ENCODE measurements at places on chromosomes 5 and 9.

DNA sequence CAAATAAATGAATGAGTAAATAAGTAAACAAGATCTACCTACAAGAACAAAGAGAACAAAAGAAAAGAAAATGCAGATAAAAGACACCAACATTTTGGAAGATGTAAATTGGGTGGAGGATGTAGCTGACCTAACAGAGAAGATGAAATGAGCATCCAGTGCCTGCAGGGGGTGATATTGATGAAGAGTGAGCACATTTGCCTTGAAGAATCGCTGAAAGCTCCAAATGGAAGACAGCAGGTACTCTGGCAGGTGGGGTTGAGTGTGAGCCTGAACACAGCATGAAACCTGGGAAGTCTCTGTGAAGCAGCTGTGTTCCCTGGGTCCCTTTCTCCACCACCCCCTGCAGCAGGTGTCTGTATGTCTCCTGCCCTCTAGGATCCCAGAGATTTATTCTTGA lies 125.6 kb downstream of the NXNL2 start:
- no peak for DNase-seq
- H3K27me3 ChIP-seq, result peaks cover 13% of the 10 kb centered on the region
- no peaks in the 10 kb centered on the region for H3K4me1 ChIP-seq
- no peak overlapping the region for H3K27ac ChIP-seq

DNA sequence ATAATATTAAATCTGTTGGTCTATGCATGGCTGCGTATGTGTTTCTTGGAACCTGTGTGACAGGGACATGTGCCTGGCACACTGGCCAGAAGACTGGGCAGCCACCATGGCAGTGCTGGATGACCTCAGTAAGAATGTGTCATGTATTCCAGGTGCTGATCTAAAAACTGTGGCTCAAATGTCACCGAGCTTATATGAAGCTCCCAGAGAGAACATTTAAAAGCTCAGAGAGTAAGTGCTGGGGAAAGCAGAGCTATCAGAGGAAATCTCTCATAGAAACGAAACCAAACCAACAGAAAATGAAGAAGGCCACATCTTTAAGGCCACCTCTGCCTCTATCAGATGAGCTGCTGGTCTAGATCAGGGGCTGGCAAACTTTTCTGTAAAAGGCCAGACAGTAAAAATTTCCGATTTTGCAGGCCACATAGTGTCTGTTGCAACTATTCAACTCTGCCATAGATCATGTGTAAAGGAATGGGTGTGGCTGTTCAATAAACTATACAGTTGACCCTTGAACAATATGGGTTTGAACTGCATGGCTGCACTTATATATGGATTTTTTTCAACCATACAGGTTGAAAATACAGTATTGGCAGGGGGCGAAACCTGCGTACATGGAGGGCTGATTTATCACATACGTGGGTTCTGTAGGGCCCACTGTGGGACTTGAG lies 31.8 kb downstream of the TSTD2 start:
- no peaks in the 10 kb centered on the region for H3K27me3 ChIP-seq
- H3K4me3 ChIP-seq, result no peak overlapping the region
- peaks cover 10% of the 10 kb centered on the region for H3K36me3 ChIP-seq
- no peak for DNase-seq
- H3K27ac ChIP-seq, result no peak overlapping the region
- H3K4me1 ChIP-seq, result peaks cover 9% of the 10 kb centered on the region

DNA sequence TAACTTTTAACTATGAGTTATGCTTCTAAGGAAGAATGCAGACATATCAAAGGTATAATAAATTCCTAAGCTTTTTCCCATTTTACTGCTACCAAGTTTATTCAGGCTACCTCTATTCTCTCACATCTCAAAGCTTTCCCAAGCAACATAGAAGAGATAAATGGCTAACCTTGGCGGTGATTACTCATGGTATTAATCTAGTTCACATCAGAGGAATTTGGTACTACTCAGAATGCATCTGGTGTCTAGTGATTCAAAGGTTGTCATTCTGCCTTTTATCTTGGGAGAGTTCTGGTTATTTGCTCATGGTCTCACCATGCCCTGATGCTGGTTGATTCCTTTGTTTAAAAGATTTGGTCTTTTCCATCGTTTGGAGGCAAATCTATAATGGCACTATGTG lies 182.7 kb downstream of the TAF11L14 start:
- no peak overlapping the region for H3K27ac ChIP-seq
- H3K4me3 ChIP-seq, result no peak overlapping the region
- no peak for DNase-seq
- no peaks in the 10 kb centered on the region for H3K36me3 ChIP-seq
- no peaks in the 10 kb centered on the region for H3K27me3 ChIP-seq

GRCh38 chr5:122063836-122064235 lies 14.2 kb downstream of the LOX start:
- no peaks in the 10 kb centered on the region for H3K36me3 ChIP-seq
- no peak overlapping the region for H3K4me3 ChIP-seq
- H3K27me3 ChIP-seq, result no peaks in the 10 kb centered on the region
- no peak overlapping the region for H3K27ac ChIP-seq

GRCh38 chr9:86075132-86076109 lies 23.9 kb downstream of the GOLM1 start:
- peaks cover 2% of the 10 kb centered on the region for H3K4me1 ChIP-seq
- H3K27ac ChIP-seq, result no peak overlapping the region
- H3K36me3 ChIP-seq, result no peaks in the 10 kb centered on the region
- DNase-seq, result no peak

Measured in activated naive CD8-positive, alpha-beta T cell treated with anti-CD3 and anti-CD28 coated beads, Interleukin-2, amount 10 ng/mL, durations not matched to agents 7 days and 5 days (primary cell).